WTC11 (cell line): ENCODE measurements at places on chromosomes 11 and 22. TPM values are rescaled to one million over a fixed set of nuclear protein-coding genes. Genes with fewer than 3 reads are reported as not detected.

- no peaks in the 10 kb centered on the region; the same call in 1 of the 2 replicates for H3K36me3 ChIP-seq
- H3K4me1 ChIP-seq = peaks cover 23% of the 10 kb centered on the region
- H3K4me3 ChIP-seq = no peak overlapping the region
- DNase-seq = no peak
- no peaks in the 10 kb centered on the region for H3K27me3 ChIP-seq
Observed at GRCh38 chr22:35384527-35384926, 3.6 kb downstream of the HMOX1 start.

GRCh38 chr11:91835051-91835560 is 389.5 kb upstream of the FAT3 start:
- no peaks in the 10 kb centered on the region for H3K27me3 ChIP-seq
- H3K4me1 ChIP-seq = peaks cover 2% of the 10 kb centered on the region; the same call in 1 of the 2 replicates
- H3K4me3 ChIP-seq = no peak overlapping the region
- DNase-seq = no peak
- H3K36me3 ChIP-seq = no peaks in the 10 kb centered on the region; the same call in 1 of the 2 replicates

The TMPRSS13 gene
- 0.62 to 1.1 TPM (median 0.63 TPM) in 3 replicates for total RNA-seq

- H3K27me3 ChIP-seq = peaks cover 7% of the 10 kb centered on the region
- no peak overlapping the region for H3K27ac ChIP-seq
- no peak overlapping the region for H3K4me3 ChIP-seq
Observed at GRCh38 chr11:25613451-25613850, 718.5 kb upstream of the ANO3 start.

The EHBP1L1 gene
- total RNA-seq = 11.8 to 13.7 TPM (median 12.6 TPM) in 3 replicates

The PVALB gene
- 2.7 to 5.9 TPM (median 4.5 TPM) in 3 replicates for total RNA-seq

DNA sequence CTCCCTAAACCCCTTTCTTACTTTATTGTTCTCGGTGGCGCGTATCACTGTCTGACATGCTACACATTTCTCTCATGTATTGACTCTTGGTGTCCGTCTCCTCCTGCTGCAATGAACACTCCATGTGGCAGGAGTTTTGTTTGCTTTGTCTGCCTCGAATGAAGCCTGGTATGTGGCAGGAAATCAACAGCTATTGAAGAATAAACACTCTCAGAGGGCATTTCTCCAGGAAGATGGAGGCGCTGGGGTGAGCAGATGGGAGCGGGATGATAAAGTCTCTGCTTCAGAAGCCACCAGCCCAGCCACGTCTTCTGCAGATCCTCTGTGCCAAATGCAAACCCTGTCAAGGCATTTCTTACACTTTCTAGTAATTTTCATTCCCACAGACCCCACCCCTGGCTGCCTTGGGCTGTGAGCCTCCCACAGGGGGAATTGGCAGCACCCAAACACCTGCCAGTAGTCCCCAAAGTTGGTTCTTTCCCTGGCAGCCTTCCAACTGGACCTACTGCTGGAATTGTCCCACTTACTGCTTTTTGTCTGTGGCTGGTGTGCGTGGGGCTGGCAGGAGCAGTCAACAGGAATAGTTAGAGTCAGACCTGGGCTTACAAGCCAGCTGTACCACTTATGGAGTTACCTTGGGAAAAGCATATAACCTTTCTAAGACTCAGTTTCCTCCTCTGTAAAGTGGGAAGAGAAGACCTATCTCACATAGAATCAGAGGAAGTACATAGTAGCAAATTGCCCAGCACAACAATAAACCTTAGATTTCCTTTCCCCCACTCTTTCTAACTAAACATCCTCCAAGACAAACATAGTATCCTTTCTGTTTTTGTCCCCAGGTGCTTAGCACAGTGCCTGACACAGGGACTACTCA is 13.3 kb upstream of the IL10RA start:
- H3K36me3 ChIP-seq = no peaks in the 10 kb centered on the region
- DNase-seq = no peak
- H3K4me3 ChIP-seq = no peak overlapping the region
- H3K4me1 ChIP-seq = no peaks in the 10 kb centered on the region
- H3K27me3 ChIP-seq = no peaks in the 10 kb centered on the region; the same call in 1 of the 2 replicates

DNA sequence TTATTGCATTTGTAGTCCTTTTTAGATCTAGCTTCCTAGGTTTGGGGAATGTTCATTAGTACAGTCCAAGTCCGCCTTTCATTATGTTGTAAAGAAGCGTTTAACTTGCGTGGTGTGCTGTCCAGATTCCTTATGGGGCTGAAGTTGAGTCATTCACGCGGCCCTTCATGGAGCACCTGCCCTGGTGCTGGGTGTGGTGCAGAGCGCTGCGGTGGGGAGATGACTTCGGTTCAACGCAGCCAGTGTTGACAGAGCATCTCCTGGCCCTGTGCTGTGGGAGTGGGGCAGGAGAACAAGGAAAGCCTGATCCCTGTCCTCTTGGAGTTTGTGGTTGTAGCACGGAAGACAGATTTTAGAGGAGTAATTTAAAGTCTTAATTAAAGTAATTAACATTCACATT is 152.0 kb downstream of the TBC1D22A start:
- DNase-seq = no peak
- H3K4me1 ChIP-seq = no peaks in the 10 kb centered on the region
- H3K4me3 ChIP-seq = no peak overlapping the region
- peaks cover 12% of the 10 kb centered on the region for H3K36me3 ChIP-seq
- H3K27me3 ChIP-seq = no peaks in the 10 kb centered on the region

DNA sequence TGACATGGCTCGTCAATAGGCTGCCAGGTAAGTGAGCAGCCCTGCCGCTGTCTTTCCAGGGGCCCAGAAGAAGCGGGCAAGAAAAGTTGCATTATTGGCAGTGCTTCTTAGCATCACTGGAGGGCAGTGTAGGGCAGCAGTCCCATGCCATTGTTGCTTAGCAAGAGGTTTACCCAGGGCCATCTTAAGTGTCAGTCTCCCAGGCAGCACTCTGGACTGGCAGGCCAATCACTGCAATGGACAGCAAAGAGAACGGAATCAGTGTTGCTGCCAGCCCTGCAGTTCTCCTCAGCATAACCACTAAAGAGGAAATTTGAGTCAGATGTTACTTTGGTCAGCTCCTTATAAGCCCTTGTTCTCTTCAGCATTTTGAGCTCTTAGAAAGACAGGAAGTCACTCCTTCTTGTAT is 13.4 kb upstream of the GRK2 start:
- no peak overlapping the region for H3K4me3 ChIP-seq
- DNase-seq = no peak
- peaks cover 86% of the 10 kb centered on the region for H3K36me3 ChIP-seq
